Renal pelvis (tissue), 12 donors: ENCODE measurements at places on chromosomes 5 and 9.
A peak's percentile ranks its signal among the peaks of the same experiment; 100 is the strongest.

- DNase-seq, result no peak
Measured at GRCh38 chr9:137748311-137748710, 129.3 kb upstream of the CACNA1B start.

DNA sequence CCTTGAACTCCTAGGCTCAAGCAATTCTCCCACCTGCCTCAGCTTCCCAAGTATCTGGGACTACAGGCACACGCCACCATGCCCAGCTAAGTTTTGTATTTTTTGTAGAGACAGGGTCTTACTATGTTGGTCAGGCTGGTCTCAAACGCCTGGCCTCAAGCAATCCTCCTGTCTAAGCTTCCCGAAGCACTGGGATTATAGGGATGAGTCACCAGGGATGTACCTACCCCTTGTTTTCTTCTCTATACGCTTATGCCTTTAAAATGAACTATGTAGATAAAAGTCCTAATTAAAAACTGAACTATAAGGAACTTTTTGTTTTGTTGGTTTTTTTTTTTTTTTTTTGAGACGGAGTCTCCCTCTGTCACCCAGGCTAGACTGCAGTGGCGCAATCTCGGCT, 25.8 kb downstream of the UIMC1 start:
- DNase-seq, result no peak

GRCh38 chr9:77534376-77535057, 113.6 kb downstream of the GNA14 start:
- no peak for DNase-seq

- no peak for DNase-seq
Measured at GRCh38 chr9:127567730-127568617, 44.1 kb upstream of the STXBP1 start.

DNA sequence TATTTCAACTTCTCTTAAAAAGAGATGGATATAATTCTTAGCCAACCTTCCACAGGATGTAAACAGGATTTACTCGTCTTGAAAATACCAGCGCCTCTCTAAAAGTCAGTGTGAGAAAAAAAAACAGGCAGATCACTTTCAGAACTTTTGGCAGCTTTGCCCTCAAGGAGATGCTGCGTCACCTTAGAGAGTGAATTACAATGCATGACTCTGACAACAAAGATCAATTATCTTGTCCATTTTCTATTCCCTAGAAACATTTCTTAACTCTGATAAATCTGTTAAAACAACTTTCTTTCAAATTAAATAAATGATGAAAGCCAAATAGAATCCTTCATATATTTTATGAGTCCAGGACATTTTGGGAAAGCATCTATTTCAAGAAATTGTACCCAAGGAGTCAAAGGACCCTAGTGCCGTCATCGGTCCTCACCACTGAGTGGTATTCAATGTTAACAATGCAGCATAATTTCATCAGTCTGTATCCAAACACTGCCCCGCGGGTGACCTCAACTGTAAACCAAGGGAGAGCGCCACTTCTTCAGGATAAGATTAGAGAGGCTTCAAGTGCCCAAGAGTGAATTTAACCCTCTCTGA, 536.0 kb downstream of the PDE4D start:
- no peak for DNase-seq

GRCh38 chr9:297104-297972, 82.7 kb downstream of the DOCK8 start:
- DNase-seq, result no peak

DNA sequence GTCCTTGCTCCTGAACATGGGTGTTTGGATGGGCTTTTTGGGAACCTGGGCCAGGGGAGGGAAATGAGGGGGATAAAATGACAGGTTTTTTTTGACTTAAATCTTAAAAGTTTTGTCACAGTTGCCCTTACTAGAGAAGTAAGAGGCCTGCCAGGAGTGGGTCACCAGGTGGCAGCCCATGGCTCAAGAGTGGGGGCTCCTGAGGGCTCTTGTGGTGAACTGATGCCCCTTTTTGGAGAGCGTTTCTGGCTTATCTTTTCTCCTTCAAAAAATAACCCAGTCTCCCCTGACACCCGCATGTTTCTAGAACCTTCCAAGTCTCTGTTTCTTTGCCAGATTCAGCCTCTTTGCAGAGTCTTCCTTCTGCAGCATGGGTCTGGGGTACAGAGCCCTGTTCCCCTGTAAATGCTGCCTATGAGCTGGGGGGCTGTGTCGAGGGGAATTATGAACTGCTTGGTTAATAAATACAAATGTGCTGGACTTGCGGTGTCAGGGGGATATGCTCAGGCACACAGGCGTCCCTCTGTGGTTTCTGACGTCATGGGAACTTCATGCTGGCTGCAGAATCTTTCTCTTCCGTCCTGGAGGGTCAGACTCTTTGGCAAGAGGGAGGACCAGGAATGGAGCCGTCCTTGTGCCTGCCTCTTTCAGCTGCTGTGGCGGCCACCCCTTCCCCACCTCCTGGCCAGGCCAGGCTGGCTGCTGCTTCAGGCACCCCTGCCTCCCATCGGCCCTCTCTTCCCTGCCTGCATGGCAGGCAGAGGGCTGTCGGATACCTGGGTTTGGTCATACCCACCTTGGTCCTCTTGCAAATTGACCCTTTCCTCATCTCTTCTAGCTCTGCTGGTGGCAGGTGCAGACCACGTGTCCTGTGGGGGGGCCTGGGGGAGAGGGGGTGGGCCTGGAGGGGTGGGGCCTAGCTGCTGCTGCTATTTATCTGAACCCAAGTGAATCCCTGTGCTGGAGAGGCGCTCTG, 30.1 kb downstream of the PTPA start:
- DNase-seq, result no peak

DNA sequence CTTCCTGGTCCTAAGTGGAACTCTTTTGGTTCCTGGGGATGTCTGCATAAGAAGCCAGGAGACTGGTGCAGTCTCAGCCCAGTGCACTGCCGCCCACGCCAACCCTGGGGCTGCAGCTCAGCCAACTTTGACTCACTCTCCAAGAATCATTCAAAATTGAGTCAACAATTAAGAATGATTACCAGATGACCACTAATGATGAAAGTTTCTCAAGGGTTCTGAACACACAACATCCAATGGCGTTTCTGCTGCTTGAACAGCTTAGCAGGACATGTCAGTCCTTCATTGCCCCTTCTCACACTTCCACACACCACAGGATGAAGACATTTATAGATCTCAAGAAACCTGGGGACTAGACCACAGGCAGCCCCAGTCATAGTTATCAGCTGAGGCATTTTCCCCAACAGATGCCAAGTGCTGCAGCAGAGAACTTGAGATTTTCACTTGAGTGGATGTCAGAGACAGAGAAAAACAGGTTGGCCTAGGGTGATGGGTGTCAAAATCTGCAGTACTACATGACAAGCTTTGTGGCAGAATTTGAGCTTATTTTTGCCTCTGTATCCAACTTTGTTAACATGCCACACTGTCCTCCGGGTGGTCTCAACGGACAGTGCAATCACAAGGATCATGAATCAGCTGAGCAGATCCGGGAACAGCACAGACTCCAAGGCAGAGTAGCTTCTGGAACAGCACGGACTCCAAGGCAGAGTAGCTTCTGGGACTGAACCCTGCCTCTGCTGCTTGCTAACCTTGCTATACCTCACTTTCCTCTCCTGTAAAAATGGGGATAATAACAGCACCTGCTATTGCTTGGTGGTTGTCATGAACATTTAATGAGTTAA, 356.1 kb downstream of the SPOCK1 start:
- DNase-seq, result no peak

DNA sequence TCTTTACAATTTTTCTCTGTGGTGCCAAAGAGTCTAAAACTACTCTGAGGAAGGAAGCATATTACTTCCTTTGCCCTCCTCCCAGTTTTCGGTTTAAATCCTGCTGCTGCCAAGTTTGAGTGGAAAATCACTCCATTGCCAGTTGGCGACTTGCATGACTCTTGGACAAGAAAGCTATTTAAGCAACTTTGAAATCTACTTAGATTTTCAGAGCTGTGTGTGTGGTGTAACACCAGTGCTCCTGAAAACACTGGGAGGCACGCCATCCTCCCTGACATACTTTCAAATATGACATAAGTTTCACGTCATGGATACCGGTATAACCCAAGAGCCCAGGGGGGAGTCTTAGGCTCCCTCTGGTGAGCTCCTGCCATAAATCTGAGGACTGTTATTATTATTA, 83.5 kb upstream of the RIOK2 start:
- DNase-seq, result no peak

GRCh38 chr9:86903734-86904085, 43.6 kb downstream of the GAS1 start:
- no peak for DNase-seq

GRCh38 chr5:139863855-139864558, 68.4 kb downstream of the PSD2 start:
- DNase-seq, result peak; percentile 60

- DNase-seq, result no peak
Measured at GRCh38 chr5:29642601-29643000, 1550.9 kb upstream of the CDH6 start.

DNA sequence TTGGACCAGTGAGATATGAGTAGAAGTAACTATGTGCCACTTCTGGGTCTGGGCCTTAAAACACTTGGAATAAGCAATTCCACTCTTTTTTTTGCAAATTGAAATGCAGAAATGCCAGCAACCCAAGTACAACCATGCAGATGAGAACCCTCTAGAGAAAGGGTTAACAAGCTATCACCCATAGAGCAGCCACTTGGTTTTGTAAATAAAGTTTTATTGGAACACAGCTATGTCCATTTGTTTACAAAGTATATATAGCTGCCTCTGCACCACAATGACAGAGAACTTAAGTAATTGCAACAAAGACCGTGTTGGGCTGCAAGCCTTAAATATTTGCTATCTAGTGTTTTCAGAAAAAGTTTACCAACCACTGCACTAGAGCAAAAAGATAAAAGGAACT, 9.8 kb upstream of the TARS1 start:
- no peak for DNase-seq

GRCh38 chr9:660227-660626, 181.3 kb upstream of the DMRT1 start:
- DNase-seq, result no peak

DNA sequence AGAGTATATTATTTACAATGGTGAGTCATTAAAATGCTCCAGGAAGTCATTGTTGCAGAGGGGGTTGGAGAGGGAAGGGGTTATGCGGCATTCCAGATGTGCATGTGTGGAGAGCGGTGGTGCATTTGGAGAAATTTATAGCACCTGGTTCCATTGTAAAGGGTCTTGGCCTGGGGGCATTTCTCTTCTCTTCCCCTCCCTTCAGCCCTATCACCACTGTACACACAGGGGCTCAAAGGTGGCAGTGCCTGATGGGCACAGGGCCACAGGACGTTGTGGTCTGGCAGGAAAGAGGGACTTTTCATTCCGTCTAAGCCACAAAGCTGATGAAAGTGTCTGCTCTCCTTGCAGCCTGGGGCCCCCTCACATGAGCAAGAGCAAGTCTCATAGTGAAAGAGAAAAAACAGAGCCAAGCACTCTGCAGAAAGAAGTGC, 442.4 kb upstream of the ZNF462 start:
- peak; percentile 31 for DNase-seq

DNA sequence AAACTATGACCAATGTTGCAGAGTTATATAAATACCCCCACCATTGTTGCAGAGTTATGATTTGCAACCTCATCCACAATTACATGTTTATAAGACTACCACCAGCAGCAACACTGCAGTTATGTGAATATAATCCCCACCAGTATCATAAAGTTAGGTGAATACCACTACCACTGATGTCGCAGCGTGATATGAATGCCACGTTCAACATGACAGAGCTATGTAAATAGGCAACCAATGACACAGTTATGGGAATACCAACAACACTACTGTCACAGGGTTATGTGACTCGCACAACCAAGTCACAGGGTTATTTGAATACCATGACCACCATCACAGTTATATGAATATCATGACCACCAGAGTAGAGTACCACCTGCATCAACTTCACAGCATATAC, 63.9 kb downstream of the SHC3 start:
- DNase-seq, result no peak

DNA sequence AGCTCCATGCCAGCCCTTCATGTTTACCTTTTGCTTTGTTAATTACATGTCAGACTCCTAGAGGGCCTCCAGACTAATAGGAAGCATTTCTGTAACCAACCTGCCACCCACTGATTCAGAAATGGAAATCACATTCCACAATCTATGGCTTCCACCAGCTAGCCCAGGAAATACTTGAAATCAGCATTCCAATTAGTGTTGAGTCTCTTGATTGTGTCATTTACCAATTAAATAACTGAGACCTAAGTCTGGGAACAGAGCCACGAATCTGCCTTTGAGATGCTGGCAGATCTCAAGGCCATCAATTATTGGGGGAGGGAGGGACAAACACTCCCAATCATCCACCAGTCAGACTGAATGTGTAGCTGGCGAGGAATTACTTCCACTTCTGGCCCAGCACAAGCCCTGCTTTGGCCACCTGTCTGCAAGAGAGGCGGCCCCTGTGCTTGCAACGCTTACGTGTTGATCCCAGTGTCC, 27.4 kb upstream of the SAP30L start:
- DNase-seq, result no peak

DNA sequence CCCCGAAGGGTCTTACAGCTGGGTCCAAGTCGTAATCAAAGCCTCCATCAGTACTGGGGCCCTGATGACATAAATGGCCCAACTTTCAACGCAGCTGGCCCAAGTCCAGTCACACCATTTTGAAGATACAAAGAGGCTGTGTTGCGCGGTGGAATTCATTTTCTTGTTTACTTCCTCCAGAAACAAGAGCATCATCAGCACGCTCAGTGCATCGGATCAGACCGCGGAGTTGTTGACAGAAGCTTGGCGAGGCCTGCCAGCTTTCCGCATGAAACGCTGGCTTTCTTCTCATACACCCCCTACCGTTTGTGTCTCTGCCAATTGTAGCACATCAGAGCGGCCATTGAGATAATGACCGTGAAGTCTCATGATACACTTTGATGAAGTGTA, 101.7 kb upstream of the SPATA31D4 start:
- no peak for DNase-seq

DNA sequence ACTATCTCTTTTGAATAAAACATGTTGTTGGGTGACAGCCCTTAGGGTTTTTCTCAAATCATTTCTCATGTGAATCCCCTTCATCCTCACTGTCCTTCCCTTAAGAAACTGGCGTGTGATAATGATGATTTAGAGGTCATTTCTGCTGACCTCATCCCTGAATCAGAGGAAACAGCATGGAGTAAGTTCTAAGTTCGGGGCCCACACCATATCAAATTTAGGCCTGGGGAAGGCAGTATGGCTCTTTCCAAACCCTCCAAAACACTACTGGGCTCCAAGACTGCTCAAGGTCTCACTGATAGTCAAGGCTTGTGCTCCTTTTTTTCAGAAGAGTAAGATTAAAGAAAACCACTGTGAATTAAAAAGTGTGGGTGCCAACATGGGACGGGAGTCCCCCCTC, 872 bp upstream of the SMIM3 start:
- no peak for DNase-seq

DNA sequence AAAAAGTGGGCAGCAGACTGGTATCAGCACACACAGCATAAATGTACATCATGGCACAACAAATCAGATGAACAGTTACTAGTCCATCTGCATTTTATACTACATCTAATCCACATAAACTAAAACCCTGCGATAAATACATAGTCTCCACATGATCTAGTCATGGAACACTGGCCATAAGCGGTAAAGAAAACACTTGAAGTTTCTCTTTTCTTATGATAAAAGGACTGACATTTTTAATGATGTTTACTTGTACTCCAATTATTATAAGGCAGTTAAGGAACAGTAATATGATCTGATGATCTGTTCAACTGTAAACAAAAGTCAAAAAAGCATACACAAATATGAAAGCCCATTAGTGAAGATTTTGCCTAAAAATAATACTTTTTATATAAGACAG, 112.5 kb downstream of the MPDZ start:
- DNase-seq, result no peak

- no peak for DNase-seq
Measured at GRCh38 chr5:919356-920000, 26.8 kb downstream of the TRIP13 start.

GRCh38 chr9:21677834-21678233, 124.6 kb upstream of the MTAP start:
- DNase-seq, result no peak
